ENCODE measurements at places on chromosomes 2 and 18.

DNA sequence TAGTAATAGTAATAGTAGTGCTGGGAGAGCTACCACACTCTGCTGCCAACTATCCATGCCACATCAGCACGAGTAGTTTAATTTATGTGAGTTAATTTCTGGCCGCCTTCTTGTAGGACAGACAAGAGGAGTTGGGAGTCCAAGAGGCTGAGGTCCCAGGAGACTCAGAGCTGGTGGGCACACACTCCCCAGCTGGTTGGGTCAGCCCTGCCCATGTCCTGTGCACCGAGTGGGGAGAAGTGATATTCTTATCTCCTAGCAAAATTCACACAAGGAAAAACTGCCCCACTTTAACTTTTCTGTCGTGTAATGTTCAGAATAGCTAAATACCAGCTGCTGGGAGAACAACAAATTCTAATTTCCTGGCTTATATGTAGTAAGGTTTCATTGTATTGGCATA lies 15.2 kb upstream of the MAP4K4 start:
- no peak for DNase-seq

DNA sequence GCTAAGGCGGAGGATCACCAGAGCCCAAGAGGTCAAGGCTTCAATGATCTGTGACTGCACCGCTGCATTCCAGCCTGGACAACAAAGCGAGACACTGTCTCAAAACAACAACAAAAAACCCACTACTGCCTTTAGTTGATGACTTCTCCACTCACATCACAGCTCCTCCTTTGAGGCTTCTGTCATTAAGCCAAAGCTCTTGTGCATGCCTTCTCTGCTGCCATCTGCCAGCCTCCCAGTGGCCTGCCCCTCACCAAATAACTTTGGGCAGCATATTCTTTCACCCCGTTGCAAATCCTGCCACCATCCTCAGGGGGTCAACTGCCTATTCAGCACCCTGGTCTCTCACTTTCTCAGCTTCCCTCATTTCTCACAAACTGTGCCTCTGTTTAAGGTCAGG lies 27.5 kb downstream of the OSBPL1A start:
- no peak for DNase-seq

DNA sequence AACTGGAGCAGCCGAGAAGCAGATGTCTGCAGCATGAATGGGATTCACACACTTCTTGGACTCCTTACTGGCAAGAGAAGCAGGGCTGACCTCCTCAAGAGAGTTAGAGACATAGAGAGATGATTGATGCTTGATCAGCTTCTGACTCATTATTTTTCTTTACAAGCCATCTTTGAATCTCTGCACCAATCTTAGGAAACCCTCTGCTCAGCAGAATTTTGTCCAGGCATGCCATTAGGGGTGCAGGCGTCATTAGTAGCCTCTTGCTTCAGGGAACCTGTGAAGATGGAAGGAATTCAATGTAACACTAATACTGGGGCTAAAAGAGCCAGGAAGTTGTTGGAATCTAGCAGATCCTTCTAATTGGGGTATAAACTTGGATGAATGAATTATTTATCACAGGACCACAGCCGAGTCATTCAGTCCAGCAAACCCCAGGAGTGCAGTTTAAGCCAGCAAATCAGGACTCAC lies 151.8 kb downstream of the MGAT5 start:
- DNase-seq, result no peak

- DNase-seq, result no peak
Measured at GRCh38 chr2:65960953-65961352, 474.0 kb upstream of the MEIS1 start.

GRCh38 chr2:69554981-69555380 lies 88.6 kb downstream of the AAK1 start:
- DNase-seq, result no peak

DNA sequence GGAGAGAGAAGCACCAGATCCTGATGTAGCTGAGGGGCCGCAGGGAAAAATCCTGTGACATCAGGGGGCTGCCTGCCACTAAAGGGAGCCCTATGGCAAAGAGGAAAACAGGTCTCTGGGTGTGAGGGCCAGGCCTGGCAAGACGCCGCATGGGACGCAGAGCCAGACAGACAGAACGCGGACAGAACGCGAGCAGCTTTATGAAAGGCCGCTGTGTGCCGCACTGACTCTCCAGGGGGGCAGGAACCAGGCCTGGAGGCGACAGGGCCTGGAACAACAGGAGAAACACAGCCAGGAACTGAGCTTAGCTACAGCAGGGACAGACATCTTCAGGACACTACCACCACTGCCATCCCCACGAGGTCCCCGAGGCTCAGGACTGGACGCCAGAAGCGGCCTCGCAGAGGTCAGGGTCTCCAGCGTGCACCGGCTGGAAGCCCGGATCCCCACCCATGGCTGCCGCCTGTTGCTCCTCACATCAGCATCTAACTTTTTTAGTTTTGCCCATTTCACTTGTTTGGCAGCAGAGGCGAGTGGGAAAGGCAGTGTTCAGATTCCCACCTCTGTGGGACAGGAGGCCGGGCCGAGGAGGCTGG lies 131.6 kb downstream of the VAPA start:
- DNase-seq, result no peak

GRCh38 chr2:133389569-133389968 lies 178.7 kb downstream of the NCKAP5 start:
- DNase-seq, result no peak

- no peak for DNase-seq
Measured at GRCh38 chr2:215363461-215364156, 51.8 kb downstream of the ATIC start.

- no peak for DNase-seq
Measured at GRCh38 chr2:44250376-44250775, 24.9 kb upstream of the SLC3A1 start.

DNA sequence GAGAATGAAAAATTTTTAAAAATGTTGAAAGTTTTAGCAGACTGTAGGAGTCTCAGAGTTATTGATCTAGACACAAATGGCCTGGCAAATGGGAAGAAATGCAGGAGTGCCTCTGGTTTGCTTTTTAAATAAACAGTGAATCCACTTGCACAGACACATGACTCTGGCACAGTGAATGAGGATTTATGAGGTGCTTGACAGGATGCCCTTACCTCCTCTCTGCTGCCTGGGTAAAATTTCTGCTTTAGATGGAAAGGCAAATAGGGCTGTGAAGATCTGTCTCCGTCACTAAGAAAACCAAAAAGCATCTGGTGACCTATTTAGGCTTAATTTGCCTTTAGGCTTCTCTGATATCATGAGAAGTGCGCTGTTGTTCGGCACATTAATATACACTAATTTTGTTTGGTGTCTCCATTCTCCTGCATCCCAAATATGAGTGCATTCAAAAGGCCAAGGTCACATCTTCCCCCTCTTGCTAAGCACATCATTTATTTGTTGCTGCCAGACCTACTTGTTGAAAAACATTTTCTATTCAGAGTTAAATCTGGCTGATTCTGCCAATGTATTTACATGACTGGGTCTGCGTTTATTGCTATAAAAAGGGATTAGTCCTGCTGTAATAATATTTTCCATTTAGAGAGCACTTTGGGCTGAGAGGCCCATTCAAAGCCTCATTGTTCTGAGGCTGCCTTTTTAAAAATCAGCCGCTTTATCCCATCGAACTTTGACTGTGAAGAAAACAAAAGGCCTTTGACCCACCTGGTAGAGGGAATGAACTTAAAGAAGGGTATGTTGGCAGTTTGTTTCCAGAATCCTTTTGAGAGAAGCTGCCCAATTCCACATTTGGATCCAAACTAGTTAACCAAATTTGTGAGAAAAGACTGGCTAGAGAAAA lies 94.9 kb downstream of the RNF152 start:
- DNase-seq, result no peak

- no peak for DNase-seq
Measured at GRCh38 chr18:56291294-56291693, 347.1 kb downstream of the TXNL1 start.

GRCh38 chr18:73948497-73948896 lies 199.1 kb downstream of the FBXO15 start:
- no peak for DNase-seq

DNA sequence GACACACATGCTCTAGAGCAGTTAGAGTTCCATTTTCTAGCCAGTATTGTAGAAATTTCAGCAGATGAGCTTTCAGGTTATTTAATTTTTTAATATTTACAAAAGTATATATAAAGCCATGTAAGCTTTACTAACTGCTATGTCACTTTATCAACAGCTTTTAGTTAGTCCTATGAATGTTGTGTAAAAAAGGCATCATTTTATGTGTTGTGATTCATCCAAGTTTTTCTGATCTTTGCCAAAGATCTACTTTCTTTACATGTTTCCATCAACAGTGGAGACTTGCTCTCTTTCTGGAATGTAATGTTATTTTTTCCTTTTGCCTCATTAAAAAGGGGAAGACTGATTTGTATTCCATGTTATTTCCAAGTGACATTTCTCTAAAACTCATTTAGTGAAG lies 125.2 kb upstream of the TFPI start:
- no peak for DNase-seq

- DNase-seq, result no peak
Measured at GRCh38 chr18:61651880-61652268, 240.9 kb downstream of the RNF152 start.

- DNase-seq, result no peak
Measured at GRCh38 chr2:34656632-34657031, 1057.5 kb upstream of the FAM98A start.

- no peak for DNase-seq
Measured at GRCh38 chr2:137872577-137872976, 91.7 kb upstream of the HNMT start.

- DNase-seq, result no peak
Measured at GRCh38 chr2:126787289-126787688, 111.4 kb upstream of the TEX51 start.

DNA sequence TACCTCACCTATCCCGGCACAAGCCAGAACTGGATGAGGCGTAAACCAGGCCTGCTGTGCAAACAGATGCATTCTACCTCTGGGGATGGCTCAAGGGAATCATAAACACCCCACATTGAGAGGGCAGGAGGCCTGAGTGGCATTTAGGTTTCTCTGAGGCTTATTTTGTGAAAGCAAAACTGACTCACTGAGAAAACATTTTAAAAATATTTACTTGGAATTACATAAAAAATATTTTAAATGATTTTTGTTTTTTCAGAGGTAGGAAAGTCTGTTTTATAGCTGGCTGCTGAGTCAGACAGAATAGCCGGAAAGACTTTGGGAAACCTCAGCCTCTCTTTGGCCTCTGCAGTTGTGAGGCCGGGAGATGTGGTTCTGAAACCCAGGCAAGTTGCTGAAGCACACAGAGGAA lies 244.1 kb downstream of the NCKAP5 start:
- DNase-seq, result no peak

- DNase-seq, result no peak
Measured at GRCh38 chr2:168428431-168428830, 27.6 kb upstream of the CERS6 start.

DNA sequence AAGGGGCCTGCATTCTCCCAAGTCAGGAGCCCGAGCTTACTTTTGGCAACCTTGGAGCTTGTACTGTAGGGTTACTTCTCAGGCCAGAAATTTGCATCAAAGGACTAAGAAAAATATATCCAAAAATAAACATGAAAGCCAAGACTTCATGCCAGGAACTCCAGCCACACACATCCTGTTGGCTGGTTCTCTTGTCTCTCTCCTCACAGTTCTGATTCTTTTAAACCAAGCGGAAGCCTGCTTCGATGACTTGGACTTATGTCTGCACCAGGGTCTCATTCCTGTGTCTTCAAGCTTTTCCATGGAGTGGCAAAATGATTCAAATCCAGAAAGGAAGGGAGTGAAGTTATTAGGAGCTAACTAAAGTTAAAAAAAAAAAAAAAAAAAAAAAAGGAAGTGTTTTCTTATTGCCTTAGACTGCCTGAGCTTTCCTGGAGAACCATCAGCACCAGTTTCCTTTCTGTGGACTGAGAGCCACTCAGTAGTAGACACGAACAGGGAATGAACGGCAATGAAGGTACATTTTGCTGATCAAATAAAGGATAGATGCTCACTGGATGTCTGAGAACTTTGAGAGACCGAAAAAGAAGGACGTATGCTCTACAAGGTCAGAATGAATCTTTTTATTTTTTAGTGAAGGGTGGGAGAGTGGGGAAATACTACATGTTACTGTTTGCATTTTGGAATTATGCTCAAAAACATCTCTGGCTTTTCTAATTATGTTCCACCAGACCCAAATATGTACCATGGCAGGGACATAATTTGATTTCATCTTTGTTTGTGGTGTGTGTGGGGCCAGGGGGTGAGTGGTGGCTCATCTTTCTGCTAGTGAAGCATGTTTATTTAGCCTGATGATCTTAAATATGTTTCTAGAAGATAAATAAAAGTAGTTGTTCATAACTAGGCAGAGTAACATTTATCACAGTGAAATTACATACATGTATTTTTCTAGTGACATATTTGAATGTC lies 86.0 kb downstream of the RAPGEF4 start:
- no peak for DNase-seq

- DNase-seq, result peak; percentile 40
Measured at GRCh38 chr2:199707593-199708185, 143.3 kb downstream of the FTCDNL1 start.

GRCh38 chr2:241363426-241363825 lies 7.3 kb downstream of the FARP2 start:
- DNase-seq, result peak; percentile 68

DNA sequence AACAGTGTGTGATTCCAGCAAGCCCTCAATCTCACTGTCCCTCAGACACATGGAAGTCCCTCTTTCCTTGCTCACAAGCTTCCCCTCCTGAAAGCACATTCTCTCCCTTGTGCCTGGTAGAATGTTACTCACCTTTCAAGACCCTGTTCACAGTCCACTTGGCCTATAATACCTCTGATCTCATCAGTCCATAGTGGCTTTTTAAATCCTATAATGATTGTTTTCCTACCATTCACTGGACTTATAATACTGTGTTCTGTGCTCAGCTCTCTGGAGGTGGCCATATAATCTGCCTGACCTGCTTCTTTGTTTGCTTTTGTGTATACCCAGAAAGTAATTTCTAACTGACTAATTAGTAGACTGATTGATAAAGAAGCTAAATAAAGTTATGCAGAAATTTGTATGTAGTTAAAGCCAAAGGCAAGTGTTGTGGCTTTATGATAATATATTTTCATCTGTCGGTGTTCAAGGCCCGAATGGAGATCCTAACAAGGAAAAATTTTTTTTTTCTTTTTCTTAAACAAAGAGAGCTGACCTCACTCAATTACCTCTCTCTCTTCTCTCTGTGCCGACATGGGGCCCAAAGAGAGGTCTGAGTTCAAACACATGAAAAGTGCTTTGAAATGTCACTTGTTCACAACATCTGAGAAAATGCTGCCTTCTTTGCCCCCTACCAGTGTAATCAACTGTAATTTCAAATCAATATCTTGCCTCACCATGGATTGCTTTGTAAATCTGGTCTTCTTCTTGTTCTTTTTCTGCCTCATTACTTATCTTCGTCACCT lies 1033.0 kb upstream of the PIK3C3 start:
- DNase-seq, result no peak

GRCh38 chr18:78448591-78448990 lies 531.0 kb upstream of the SALL3 start:
- no peak for DNase-seq

DNA sequence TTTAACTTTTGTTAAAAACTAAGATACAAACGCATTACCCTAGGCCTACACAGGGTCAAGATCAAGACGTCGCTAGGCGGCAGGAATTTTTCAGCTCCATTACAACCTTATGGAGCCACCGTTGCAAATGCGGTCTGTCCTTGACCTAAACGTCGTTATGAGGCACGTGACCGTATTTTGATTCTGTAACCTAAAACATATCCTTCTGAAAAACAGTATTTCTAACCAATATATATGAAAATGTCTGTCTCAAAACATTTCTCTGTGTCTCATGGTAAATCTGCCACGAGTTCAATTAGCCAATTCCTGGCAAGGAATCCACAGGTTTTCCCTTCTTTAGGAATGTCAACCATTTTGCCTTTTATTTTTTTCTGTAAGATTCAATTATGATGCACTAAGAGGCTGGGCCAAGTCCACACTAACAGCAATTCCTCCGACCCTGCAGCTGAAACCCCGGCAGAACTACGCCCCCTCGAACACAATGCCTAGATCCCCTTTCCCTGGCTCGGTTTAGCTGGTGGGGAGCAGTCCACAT lies 1.7 kb downstream of the RTN4 start:
- DNase-seq, result peak; percentile 79

All from OCI-M1 (cell line).